Retina (tissue), 1 donor: ENCODE measurements at places on chromosomes 12 and 14.

- DNase-seq: no peak
Observed at GRCh38 chr14:68520637-68521556, 272.0 kb downstream of the ZFP36L1 start.

DNA sequence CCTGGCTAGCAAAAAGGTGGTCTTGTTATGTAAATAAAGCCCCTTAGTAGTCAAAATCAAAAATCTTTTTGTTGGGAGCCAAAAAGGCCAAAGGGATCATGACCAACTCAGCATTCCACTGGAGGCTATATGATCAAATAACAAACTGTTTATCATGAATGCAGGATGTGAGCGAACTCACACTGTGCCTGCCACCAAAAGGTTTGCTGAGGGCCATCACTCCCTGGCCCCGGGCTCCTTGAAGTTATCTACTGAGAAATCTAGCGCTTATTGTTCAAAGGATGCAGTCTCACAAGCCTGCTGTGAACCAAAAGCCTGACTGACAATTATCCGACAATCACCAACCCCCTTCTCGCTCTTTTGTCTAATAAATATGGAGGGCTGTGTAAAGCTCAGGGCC lies 107.2 kb upstream of the DDHD1 start:
- DNase-seq: no peak

DNA sequence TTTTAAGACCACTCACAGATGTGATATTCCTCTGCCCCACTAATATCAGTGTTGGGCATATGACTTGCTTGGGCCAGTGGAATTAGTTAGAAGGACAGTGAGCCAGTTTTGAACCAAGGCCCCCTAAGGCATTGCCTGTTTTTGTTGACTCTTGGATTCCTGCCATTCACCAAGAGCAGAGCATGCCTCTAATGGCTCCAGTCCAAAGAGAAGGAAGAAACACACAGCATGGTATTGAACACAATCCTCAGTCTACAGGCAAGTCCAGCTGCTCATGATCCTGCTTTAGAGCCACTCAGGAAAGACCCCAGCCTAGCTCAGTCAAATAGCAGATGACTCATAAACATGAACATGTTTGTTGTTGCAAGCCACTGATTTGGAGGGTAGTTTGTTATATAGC lies 1201.5 kb downstream of the BCL11B start:
- no peak for DNase-seq

GRCh38 chr14:77880056-77880455 lies 80.1 kb downstream of the ADCK1 start:
- no peak for DNase-seq

GRCh38 chr14:75805646-75806045 lies 144.6 kb downstream of the TTLL5 start:
- no peak for DNase-seq

DNA sequence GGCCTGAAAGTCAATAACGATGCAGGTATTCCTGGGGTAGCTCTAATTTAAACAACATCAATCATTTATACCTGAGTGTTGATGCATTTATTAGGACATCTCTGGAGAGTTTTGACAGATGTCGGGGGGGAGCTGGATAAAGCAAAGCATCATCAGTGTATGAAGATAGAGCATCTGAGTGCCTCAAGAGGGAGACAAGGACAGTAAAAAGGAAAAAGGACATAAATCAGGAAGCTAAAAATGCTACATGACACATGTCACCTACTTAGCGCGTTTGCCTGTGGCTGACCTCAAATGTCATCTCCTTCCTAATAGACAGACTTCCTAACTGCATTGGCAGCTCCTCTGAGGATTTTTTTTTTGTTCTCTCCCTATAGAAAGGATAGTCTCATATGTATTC lies 259.5 kb upstream of the PKP2 start:
- DNase-seq: peak; percentile 1

GRCh38 chr14:22303589-22304195 lies 285.3 kb downstream of the DAD1 start:
- no peak for DNase-seq

DNA sequence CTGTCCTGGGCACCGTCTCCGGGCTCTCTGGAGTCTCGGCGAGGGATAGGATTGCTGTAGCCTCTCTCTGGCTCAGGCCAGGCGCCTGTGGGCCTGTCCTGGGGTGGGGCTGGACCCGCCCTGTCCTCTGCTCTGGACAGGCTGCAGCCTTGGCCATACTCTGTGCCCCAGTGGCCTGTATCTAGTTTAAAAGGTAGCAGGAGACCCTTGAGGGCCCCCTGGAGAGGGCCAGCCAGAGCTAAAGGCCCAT lies 1.8 kb downstream of the KIF26A start:
- no peak for DNase-seq

DNA sequence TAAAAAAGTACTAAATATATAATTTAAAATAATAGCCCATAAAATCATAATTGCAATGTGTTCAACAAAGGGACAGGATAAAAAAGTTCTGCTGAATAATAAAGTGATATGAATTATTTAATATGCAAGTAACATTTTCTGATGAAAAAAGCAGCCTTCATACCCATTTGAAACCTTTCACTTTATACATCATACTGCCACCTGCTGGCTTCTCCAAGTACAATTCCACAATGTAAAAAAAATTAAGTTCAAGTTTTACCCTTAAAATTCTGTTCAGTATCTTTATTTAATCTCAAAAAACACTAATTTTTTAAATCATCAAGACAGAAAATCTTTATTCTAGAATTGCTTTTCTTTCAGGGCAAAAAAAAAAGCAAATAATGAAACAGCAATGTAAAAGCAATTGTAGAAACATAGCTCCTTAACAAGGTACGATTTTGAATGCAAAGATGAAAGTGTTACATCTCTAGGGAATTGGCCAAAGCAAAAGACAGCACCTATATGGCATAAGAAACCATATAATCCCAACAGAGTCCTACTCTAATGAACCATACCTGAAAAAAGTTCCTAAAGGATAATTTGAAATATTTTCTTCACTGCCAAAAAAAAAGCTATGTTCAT lies 15.0 kb downstream of the MDM1 start:
- DNase-seq: no peak

DNA sequence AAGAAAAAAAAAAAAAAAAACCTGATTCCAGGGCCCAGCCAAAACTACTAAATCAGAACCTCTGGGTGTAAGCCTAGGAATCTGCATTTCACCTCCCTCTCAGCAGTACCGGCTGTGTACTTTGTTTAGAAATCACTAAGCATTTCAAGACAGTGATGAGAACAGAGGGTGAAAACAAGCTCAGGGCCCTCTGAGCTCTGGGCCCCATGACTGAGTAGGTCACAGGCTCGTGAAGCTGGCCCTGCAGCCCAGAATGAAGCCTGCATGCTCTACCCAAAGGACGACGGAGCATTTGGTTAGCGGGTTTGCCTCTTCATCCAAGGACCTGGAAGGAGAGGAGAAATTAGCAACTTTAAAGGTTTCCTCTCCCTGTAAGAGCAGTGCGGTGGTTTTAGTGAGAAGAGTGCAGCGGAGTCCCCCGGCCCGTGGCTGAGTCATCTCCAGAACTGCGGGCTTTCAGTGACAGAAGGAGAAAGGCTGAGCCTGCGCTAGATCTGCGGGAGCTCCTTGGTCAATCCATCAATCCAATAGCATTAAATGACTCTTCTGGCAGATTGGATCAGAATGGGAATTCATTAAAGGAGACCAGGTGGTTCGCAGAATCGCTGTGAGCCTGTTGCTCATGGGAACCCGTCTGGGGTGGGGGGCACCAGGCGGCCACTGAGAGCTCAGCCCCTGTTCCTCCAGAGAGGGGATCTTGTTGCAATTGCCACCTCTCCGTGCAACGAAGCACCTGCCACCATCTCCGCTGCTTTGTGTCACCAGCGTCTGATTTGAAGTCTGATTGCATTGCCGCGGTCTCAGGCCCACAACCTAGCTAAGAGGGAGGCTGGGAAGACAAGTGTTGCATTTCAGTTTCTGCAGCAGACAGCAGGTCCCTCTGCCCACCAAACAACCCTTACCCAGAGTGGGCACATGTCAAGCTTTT lies 7.3 kb downstream of the IL31 start:
- peak; percentile 22 for DNase-seq

GRCh38 chr14:81517798-81518398 lies 15.8 kb downstream of the SEL1L start:
- DNase-seq: no peak

GRCh38 chr12:42565633-42566032 lies 23.9 kb downstream of the PRICKLE1 start:
- DNase-seq: no peak

GRCh38 chr14:74635847-74636246 lies 23.8 kb upstream of the LTBP2 start:
- DNase-seq: no peak

DNA sequence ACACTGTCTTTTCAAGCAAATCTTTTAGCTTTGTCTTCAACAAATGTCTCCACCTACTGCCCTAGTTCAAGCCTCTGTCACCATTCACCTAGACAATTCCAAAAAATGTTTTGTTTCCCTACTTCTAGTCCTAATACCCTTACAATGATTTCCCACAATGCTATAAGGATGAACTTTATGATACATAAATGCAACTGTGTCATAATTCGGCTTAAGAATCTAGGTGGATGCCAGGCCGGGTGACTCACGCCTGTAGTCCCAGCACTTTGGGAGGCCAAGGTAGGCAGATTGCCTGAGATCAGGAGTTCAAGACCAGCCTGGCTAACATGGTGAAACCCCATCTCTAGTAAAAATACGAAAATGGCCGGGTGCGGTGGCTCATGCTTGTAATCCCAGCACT lies 20.7 kb upstream of the CREBL2 start:
- DNase-seq: no peak

DNA sequence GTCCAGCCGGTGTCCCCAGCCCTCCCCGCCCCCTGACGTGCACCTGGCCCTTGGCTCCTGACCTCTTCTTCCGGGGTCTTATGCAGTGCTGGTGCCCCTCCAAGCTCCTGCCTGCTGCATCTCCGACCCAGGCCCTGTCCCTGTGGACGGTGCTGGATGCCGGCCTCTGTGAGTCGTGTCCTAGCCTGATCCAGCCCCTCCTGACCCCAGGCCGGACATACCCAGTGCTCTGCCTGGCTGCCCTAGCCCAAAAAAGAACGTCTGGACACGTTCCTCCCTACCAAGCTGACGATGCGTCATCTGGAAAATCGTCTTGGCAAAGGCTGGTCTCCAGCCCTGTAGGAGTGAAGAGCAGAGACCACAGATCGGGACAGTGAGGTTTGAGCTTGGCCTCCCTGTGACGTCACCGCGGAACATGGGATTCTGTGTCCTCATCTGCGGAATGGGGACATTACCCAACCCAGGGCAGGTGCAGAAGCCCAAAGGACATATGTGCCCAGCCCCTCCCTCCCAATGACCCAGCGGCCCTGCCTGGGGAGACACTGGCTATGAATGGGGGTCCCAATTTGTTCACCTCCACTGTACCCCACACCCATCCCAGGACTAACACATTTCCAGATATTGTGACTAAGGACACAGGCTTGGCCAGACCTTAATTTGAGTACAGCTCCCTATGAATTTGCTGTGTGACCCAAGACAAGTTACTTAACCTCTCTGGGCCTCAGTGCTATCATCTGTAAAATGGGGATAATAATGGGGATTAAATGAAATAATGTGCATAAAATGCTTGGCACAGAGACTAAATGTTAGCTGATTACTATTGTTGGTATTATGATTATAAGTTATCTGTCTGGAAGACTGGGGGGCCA lies 51.0 kb upstream of the BCL11B start:
- DNase-seq: no peak

- no peak for DNase-seq
Observed at GRCh38 chr14:73977896-73978295, 27.8 kb downstream of the COQ6 start.

DNA sequence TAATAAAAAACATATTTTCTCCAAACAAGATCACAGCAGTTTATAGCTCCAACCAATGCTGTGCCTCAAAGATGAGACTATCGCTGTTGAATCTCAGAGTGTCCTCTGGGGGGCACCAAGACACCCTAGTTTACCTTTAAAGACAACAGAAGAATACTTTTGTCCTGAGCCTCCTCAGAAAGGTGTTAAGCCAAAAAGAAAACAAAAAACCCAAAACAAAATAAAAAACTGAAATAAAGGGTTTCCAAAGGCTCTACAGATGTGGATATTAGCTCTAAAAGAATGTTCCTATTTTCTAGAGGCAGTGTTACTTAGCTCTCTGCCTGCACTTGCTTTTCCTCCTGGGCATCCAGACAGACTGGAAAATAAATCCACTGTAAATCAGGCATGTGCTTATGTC lies 86.9 kb upstream of the TTC7B start:
- DNase-seq: peak; percentile 57

GRCh38 chr12:24039113-24039525 lies 89.6 kb upstream of the SOX5 start:
- no peak for DNase-seq

GRCh38 chr12:96185914-96186313 lies 8.3 kb upstream of the ELK3 start:
- no peak for DNase-seq

DNA sequence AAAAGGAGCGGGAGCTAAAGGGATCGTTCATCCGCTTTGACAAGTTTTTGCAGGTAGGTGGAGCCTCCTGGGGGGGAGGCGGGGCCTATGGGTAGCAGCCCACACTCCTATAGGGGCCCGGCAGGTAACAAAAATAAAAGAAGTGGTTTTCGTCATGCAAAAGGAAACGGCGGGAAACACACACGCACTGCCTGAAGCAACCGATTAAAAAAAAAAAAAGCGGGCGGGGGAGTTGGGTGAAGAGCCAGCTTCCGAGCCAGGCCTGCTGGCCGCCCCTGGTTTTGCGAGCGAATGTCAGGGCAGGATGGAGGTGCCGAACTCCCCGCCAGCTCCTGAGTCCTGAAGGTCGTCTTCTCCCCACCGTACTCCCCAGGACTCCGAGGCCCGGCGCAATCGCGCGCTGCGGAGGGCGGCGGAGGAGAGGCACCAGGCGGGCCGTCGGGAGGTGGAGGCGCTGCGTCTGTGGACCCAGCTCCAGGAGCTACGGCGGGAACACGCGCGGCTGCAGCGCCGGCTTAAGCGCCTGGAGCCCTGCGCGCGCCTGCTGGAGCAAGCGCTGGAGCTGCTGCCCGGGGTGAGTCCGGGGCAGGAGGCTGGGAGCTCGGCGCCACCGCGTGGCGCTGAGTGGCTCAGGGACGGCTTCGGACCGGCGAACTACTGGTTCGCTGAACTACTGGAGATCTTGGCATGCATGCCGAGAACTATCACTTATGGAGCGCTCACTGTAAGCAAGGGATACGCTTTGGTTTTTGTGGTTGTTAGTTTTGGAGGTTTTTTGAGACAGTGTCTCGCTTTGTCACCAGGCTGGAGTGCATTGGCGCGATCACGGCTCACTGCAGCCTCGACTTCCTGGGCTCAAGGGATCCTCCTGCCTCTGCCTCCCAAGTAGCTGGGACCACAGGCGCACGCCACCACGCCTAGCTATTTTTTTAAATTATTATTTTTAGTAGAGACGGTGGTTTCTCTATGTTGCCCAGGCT lies 3.6 kb downstream of the CFAP73 start:
- peak; percentile 91 for DNase-seq
